ENCODE measurements at places on chromosomes 1 and 21. TPM values are rescaled to one million over a fixed set of nuclear protein-coding genes. Genes with fewer than 3 reads are reported as not detected.
A peak's percentile ranks its signal among the peaks of the same experiment; 100 is the strongest.

DNA sequence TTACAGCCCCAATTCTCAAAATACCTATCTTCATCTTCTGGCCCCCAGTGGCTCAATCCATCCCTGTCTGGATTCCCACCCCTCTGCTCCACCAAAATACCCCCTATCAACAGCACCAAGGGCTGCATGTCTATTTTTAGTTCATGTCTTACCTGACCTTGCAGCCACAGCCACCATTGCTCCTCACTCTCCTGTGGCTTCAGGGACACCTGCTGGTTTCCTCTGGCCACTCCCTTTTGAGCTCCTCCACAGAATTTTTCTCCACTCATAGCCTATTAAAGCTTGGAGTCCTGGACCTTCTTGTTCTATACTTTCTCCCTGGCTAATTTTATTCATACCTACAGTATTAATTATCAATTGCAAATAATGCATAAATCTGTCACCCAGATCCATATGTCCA is 125.3 kb upstream of the NGF start:
- no peak for DNase-seq

DNA sequence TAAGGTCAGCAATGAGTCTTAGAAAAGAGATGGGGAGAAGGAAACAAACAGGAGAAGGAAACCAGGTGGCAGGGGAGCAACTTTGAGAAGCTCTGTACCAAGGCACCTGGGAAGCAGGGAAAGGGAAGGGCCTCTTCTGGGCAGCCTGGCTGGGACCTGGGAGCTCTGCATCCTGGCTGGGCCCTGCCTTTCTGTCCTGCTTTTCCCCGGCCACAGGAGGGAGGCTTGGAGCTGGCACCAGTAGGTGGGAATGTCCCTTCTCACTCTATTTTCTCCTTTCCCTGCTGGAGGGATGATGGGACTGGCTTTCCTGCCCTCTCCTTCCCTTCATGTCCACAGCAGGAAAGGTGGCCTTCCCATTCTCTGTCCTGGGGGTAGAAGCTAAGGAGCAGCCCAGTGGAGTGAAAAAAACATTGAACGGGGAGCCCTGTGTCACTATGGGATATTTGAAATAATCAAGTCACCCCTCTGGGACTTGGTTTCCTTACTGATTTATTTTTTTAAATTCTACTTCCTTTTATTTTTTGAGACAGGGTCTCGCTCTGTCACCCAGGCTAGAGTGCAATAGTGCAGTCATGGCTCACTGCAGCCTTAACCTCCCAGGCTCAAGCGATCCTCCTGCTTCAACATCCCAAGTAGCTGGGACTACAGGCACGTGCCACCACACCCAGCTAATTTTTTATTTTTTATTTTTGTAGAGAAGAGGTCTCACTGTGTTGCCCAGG is 5.1 kb upstream of the NES start:
- DNase-seq, result no peak

- DNase-seq, result peak; percentile 50
These were observed 4.7 kb downstream of the SORT1 start for GRCh38 chr1:109392788-109393616.

DNA sequence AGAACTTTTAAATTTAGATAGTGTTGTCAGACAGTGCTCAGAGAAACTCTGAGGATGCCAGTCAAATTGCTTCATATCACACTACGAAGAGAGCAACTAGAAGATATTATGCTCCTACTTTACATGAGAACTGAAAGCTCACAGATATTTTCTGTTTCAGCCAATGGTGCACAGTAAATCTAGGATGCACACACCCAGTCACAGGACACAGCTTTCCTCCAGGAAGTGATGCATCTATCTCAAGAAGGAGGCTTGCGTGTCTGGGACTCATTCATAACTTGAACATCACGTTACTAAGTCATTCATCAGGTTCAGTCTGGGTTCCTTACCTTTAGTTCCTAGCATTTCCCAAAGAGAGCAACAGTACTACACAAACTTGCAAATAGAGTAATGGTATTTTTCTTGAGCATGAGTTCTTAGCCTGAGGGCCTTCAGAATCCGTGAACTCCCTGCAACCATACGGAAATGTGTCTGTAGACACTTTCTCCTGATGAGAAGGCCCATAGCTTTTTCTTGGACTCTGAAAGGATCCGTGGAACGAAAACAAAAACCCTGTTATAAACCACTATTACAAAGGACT is 12.2 kb downstream of the ZNF697 start:
- no peak for DNase-seq

GRCh38 chr1:193533853-193534252 is 347.4 kb upstream of the B3GALT2 start:
- DNase-seq, result no peak

DNA sequence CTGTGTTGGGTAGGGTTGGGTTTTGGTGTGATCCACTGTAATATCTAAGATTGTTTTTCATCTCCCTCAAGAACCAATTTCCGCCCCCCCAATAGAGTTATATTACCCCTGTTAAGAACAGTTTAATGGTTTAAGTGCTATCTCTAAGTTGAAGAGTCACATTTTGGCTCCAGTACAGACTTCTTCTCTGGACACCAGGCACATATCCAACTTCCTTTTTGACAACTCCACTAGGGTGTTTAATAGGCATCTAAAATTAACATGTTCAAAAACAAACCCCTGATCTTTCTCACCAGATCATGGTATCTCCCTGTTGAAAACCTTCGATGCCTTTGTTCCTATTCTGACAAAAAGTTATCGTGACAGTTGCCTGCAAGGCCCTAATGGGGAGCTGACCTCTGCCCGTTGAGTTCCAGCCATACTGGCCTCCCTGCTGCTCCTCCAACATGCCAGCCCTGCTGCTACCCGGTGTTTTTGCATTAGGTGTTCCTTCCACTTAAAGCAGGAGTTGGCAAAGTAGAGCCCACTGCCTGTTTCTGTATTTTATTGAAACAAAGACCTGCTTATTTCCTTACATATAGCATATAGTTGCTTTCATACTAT is 18.6 kb downstream of the USP24 start:
- no peak for DNase-seq

DNA sequence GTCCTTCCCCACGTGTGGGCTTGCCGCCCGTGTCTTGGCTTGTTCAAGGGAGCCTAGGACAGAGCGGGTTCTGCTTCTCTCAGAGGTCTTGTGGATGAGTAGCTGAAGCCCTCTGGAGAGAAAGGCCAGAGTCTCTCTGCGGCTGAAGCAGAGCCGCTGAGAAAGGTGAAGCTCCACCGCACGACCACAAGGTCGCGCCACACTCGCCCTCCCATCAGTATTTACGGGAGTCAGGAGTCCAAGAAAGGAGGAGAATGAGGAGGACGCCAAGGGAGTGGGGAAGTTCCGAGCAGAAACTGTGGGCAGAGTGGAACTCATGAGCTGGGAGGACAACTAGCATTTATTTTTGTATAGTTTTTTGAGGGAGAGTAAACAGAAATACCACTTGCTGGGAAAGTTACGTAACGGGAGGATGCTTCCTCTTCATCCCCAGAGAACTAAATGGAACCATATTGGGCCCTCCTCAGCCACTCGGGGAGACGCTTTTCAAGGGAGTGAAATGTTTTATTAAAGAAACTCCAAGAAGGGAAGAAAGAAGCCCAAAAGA is 51.6 kb upstream of the HAO2 start:
- DNase-seq, result no peak

ZSCAN20 gene
- total RNA-seq, result 2.8 TPM

PPM1J gene
- 4.2 TPM for total RNA-seq

DNA sequence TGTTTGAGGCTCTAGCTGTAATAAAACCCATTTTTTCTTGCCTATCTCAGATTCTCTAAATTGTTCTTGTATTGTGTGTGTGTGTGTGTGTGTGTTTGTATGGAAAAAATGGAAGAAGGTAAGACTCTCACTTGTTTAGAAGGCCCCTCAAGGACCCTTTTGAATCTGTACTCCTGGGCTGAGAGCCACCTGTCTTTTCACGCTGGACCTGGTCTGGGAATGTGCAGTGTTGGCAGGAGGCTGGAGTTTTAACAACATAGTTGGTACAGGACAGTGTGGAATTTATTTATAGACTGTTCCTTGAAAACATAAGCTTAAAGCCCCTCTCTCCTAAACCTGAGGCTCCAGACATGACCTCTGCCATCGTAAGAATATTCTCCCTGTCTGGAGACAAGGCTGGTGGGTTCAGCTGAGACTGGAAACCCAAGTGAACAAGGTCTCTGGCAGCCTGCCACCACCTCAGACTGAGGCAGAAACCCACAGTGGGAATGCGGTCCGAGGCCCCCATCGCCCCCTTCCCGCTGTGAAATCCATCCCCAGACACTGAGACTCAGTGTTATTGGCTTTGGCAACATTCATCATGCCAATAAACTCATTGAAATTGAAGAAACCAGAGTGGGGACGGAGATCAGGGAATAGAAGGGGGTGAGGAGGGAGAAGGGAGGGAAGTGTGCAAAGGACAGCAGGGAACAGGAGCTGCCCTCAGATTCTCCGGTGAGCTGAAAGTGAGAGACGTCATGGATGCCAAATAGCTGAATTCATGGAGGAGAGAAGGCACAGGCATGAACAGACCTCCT is 24.6 kb upstream of the PLXNA2 start:
- no peak for DNase-seq

DNA sequence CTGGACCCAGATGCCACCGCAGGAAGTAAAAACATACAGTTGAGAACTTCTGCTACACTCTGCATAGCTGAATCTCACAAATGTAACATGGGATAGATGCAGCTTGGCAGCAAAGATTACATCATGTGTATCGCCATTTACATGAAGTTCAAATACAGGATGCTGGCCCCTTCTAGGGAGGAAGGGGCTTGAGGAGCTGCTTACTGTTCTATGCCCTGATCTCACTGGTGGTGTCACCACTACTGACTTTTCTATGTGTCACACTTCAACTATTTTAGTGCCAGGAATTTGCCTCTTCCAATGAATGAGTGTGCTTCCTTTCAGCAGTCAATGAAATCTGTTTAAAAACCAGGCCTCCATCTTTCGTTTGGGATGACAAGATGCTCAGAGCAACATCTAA is 31.1 kb downstream of the MRAP start:
- DNase-seq, result no peak

LHX8 gene
- total RNA-seq, result 0.48 TPM

DNA sequence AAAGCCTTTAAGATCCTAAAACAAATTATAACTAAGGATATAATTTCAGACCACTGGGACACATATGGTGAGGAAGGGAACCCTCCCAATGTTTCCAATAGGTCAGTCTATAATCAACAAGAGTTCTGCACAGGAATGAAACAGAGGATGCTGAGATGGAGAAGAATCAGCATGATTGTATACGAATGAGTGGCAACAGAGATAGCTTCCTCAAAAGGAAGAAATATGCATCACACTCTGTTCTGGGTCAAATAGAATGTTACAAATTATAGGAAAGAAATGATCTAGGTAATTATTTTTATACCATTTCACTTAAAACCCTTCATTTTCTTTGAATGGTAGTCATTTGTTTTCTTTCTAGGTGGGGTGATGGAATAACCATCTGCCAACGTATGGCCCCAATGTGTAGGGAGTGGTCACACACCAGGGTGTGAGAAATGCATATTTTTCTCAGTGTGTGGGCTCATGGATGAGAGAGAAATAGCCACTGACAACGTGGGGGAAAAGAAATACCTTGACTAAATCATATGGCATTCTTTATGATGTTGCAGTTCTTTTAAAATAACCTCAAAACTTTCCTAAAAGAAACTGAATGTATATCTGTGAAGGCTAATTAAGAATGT is 104.6 kb upstream of the IVNS1ABP start:
- DNase-seq, result no peak

GJA9 gene
- total RNA-seq, result not detected

GRCh38 chr1:116515702-116516101 is 55.1 kb downstream of the CD58 start:
- no peak for DNase-seq

DNA sequence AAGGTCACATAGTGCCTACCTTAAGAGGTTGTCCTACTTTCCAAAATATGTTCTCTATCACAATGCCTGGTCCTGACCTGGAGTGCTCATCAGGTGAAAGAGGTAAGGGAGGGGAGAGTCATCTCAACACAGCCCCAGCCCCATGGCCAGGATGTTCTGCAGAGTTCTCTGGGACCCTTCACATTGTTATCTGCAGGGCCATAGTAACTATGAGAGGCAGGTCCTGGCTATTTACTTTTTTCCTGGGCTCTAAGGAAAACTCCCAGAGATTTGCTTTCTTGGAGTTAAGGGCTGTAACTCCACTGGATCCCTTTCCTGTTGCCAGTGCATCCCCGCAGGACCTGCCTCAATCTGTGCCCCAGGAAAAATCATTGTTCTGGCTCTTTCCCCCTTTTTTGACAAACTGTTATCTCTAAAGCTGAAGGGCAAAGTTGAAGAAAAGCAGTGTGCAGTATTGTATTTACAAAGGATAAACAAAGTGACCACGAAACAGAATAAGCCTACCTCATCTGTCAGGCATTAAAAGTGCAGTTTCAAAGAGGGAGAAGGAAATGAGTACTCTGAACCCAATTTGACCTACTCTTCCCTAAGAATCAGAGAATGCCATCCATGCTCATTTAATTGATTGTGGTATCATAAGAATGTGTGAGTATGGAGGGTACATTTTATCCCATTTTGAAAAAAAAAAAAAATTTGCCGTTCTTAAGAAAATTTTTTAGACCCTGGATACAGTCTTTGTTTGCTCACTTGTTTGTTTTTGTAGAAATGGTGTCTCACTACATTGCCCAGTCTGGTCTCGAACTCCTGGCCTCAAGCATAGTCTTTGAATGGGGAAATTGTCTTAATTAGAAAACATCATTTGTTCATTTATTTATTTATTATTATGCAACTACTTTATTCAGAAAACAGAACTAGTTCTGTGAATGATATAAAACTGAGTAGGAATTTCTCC is 149.6 kb downstream of the RHOU start:
- no peak for DNase-seq

Measured in uterus (tissue), 4 donors.